ENCODE measurements at places on chromosomes 12 and 14.

DNA sequence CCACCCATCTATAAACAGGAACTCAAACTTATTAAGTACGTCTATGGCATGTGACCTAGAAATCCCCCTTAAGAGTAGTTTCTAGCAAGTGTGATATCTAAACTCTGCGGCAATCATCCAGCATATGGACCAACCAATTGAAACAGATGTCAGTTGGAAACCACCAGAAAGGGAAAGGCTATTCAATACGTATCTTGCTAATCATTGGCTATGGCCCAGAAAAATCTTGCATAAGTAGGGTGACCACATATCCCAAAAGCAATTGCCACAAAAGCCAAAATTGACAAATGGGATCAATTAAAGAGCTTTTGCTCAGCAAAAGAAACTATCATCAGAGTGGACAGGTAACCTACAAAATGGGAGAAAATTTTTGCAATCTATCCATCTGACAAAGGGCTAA is 24.2 kb downstream of the SYNJ2BP start:
- no peak for DNase-seq

- no peak for DNase-seq
Observed at GRCh38 chr14:72700338-72701236, 193.3 kb downstream of the DPF3 start.

- peak; percentile 20 for DNase-seq
Observed at GRCh38 chr12:6264402-6265037, 46.0 kb upstream of the PLEKHG6 start.

- DNase-seq = no peak
Observed at GRCh38 chr14:65223636-65224035, 121.3 kb upstream of the MAX start.

DNA sequence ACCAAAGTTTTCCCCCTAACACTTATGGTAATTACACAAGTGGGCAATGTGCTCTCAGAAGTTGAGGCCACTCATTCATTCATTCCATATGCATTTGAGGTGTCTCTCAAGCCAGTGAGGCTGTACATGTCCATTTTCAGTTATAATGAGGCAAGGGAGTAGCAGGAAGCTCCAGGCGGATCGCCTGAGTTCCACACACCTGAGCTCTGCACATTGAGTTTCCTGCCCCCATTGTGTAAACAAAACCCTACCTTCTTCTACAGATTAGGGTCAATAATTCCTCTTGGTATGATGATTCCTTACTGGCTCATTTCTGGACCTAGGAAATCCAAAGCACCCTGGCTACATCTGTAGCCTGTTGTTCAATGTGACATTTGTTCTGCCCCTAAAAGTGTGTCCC is 555.3 kb downstream of the MED13L start:
- no peak for DNase-seq

- DNase-seq = no peak
Observed at GRCh38 chr14:81295958-81296923, 75.5 kb upstream of the GTF2A1 start.

- no peak for DNase-seq
Observed at GRCh38 chr12:31832740-31833729, 104.2 kb upstream of the AMN1 start.

GRCh38 chr12:28535216-28535615 is 345.0 kb downstream of the CCDC91 start:
- no peak for DNase-seq

GRCh38 chr12:13000616-13000924 is 505 bp upstream of the HEBP1 start:
- DNase-seq = peak; percentile 75

DNA sequence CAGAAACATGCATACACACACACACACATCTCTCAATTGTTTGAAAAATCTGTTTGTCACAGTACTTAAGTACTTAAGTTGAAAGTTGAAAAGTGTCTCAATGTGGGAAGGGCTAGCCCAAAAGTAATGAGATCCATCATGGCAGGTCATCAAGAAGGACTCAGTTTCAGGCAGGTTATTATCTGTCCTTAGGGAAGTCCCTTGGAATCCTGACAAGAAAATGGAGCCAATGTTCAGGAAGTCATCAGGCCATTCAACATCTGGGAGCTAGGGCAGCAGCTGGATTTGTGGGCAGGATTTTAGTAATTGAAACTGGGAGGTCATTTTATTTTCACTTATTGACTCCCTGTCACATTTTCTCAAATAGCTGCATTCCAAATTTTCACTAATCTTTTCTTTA is 56.0 kb downstream of the MSRB3 start:
- DNase-seq = no peak

DNA sequence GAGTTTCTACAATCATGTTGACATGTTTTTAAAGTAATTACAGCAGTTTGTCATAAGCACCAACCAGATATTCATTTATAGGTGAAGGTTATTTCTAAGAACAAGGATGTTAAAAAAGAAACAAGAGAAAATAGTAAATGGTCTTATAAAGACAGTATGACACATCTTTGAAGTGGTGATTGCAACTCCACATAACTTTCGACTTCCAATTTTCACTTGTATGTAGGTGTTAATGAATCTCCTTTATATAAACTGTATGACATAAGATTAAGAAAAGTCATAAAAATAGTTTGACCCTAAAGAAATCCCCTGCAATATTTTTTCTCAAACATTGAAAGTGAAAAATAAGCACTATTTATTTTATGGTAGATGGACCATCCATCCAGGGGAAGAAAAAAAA is 144.8 kb upstream of the PTPRQ start:
- no peak for DNase-seq

DNA sequence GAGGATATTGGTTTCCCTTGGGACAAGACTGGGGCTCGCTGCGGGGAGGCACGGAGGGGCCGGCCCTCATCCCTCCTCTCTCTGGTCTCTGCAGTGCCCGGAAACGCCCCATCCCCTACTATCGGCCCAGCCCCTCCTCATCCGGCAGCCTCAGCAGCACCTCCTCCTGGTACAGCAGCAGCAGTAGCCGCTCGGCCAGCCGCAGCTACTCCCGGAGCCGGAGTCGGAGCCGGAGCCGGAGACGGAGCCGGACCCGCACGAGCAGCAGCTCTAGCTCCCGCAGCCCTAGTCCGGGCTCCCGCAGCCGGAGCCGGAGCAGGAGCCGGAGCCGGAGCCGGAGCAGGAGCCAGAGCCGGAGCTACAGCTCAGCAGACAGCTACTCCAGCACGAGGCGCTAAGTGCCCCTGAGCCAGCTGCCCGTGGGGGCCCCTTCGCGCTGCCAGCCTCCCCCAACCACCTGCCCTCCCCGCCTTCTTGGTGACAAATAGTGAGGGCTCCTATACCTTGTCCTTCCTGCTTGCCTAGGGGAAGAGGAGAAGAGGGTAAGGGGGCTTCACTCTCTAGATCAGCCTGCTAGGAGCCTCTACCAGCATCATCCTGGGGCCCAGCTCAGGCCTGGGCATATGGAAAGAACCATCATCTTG is 22.2 kb upstream of the HSPB8 start:
- DNase-seq = no peak

DNA sequence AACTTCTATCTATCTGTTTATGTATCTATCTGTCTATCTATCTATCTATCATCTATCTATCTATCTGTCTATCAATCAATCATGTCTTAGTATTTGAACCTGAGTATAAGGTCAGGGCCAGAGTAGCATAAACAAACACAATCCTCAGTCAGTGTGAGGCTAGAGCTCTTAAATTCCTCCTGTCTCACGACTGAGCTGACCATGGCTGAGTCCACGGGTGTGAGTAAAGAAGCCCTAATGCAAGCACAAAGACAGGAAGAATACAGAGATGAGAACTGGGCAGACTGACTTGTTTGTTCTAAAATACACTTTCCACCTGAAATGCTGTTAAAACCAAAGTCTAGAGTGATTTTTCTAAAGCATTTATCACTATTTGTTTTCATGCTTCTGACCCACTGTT is 47.2 kb upstream of the STXBP6 start:
- no peak for DNase-seq

DNA sequence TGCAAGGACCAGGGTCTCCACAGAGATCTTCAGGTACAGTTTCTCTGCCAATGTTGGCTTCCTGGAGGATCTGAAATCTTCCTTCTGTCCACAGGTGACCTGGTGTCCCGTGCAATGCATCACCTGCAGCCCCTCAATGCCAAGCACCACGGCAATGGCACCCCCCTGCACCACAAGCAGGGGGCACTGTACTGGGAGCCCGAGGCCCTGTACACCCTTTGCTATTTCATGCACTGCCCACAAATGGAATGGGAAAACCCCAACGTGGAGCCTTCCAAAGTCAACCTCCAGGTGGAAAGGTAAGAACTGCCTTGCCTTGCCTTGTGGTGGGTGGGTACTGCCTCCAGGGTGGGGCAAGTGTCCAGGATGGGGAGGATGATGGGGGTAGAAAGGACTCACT is 141.8 kb upstream of the PWP1 start:
- no peak for DNase-seq

DNA sequence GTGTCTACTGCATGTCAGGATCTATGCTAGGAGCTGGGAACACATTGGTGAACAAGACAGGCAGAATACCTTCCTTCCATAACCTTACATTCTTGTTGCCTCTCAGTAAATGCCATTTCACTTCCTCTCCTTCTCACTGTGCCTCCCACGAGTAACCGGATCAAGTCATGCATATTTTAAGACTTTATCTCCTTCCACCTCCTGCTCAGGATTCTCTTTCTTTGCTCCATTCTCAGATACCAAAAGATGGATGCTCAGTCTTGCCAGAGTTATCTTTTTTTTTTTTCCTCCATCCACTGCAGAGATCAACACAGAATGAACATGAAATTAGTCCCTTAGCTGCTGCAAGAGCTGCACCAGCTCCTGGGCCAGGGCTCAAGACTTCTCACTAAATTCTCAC is 20.0 kb upstream of the APPL2 start:
- no peak for DNase-seq

DNA sequence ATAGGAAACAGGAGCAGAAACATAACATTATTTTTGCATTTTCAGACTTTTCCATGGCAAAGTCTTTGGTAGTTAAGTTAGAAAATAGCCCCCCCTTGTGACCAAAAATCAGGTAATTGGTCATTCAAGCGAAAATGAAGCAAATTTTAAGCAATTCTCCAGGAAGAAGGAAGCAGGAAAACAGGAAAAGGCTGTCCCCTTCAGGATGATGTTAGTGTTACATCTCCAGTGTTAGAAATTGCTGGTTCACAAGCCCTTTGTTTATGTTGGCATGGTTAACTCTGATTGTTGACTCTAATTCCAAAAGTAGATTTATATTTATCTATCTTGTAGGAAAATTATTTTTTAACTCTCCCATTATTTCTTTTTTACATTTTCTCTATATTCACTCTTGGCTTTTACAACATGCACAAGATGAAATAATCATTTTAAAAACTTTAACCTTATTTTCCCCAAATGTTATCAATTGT is 18.8 kb upstream of the GAS2L3 start:
- DNase-seq = peak; percentile 91

GRCh38 chr14:92224358-92224954 is 98.5 kb upstream of the SLC24A4 start:
- no peak for DNase-seq

GRCh38 chr14:105047283-105048016 is 17.8 kb downstream of the GPR132 start:
- DNase-seq = no peak

GRCh38 chr14:104145826-104146601 is 7.6 kb downstream of the KIF26A start:
- DNase-seq = no peak

- DNase-seq = peak; percentile 40
Observed at GRCh38 chr12:546920-547845, 87.4 kb downstream of the B4GALNT3 start.

DNA sequence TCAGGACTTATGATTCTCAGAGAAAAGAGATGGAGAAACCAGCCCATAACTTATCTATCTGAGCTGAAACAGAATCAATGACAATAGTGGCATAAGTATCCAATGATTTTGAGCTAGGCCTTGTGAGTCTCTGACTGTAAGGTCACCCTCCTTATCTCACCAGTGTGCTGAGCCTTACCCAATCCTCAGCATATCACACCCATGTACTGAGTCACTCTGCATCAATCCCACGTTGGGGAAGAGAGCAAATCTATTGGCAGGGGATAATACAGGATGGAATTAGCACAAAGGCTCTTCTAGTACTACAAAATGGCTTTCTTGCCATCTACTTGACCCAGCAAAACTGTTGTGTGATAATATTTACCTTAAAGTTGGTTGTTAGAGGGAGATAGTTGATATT is 997.8 kb downstream of the NRXN3 start:
- no peak for DNase-seq

- peak; percentile 8 for DNase-seq
Observed at GRCh38 chr14:70257526-70257925, 68.8 kb upstream of the SLC8A3 start.

DNA sequence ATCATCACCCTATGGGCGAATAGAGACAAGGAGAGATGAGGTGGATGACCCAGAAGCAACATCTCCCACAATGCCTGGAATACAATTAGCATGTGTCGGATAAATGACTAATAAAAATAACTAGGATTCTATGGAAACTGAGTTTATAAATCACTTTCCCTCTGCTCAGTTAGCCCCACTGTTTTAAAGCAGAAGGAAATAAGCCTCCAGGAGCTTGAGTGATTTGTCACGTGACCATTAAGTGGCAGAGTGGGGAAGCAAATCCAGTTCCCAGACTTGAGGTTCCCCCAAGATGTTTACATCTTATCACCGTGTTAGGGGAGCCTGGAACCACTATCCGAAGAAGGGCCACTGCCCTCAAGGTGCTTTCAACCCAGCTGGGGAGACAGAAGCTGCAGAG is 136.5 kb upstream of the CCND2 start:
- no peak for DNase-seq

DNA sequence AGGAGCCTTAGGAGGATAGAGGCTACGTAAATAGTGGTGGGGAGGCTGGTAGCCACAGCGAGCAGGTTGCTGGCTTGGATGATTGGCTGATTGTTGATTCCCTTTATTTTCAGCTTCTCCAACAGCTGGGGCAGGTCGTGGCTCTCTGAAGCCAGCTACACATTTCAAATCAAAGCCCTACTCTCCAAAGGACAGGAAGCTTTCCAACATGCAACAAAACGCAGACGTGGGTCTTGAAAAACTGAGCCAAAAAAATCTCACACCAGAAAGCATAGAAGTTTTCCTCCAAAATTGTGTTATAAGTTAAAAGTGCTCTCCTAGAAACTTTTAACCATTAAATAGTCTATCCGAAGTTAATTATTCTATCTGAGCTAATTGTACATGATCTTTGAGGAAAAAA is 37.6 kb upstream of the PRICKLE1 start:
- DNase-seq = no peak

- DNase-seq = no peak
Observed at GRCh38 chr14:91817566-91818325, 49.6 kb downstream of the TC2N start.

All from NCI-H1105 treated with DMSO at 0.1 percent for 48 hours (cell line).